ENCODE measurements at places on chromosomes 3 and 15.

- DNase-seq = no peak
Observed at GRCh38 chr3:85790445-85791030, 831.7 kb downstream of the CADM2 start.

DNA sequence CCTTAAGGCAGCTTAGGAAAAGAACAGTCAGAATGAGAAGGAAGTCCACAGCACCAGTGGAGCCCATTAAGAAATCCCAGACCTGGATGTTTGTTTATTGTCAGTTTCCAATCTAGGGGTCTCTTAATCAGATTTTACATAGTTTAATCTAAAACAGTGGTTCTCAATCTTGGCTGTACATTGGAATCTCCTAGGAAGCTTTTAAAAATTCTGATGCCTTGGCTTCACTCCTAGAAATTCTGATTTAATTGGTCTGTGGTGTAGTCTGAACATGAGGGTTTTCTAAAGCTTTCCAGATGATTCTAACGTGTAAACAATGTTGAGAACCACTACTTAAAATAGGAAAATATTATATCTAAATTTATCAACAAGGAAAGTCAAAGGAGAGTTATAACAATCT lies 56.6 kb upstream of the SPRED1 start:
- DNase-seq = no peak

- no peak for DNase-seq
Observed at GRCh38 chr3:179318876-179319275, 4.0 kb upstream of the ZNF639 start.

DNA sequence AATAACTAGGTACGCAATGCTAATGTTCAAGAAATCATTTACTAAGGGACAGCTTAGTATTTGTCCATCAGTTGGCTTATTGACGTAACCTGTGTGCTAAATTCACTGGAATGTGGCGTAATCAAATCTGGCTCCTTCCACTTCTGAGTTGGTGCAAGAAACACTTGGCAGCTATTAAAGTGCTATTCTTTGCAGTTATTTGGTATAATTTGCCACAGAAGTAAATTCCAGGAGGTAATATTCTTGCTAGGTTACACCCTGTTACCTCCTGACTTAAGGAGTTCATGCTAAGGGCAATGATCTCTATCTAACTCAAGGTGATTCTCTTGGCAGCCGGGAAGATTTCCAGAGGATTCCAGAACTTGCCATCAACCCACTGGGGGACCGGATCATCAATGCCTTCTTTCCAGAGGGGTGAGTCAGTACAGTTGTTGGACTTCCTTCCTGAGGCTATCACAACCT lies 25.5 kb downstream of the CHP1 start:
- DNase-seq = no peak

GRCh38 chr3:49025793-49026520 lies 3.2 kb downstream of the IMPDH2 start:
- no peak for DNase-seq

DNA sequence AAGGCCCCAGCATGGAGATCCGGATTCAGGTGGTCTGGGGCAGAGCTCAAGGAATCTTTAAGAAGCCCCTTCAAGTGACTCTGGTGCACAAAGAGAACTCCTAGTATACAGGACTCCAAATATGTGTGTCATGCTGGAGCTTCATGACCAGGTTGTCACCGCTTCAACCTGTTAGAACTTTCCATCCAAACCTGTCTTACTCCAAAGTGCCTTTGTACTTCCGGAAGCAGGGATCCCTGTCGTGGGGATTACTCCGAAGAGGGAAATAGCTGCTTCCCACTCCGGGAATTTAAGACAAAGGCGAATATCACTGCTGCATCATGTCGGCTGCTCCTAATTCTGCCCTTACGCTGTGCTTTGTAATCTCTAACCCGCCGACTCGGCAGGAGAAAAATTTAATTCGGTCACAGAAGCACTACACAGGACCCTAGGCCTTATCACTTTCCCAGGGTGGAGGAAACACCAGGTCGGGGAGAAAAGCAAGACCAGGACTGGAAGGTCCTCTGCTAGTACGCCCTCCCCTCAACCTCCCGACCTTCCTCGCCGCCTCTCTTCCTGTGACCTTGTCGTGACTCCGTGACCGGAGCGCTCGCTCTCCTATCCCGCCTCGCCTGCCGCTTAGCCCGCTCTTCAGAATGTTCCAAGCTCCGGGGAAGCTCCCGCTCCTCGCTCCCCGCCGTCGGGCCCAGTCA lies 730 bp downstream of the HIGD1A start:
- DNase-seq = no peak

DNA sequence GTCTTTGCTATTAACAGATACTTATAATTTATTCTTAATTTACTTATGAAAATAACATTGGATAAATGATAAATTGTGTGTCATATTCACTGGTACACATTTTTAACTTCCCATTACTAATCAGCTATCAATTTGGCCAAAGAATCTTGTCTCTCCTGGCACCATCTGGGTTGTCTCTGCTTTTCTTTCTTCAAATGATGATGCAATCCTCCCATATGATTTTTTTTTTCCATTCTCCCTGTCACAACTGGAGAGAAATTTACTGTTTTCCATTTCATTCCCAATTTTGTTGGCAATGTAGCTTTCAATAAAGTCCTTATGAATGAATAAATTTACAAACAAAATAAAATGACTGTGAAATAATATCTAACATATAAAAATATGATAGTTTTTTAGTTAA lies 743.7 kb upstream of the EPHA6 start:
- no peak for DNase-seq

- peak; percentile 92 for DNase-seq
Observed at GRCh38 chr15:32956006-32956405, 238.2 kb downstream of the GREM1 start.

DNA sequence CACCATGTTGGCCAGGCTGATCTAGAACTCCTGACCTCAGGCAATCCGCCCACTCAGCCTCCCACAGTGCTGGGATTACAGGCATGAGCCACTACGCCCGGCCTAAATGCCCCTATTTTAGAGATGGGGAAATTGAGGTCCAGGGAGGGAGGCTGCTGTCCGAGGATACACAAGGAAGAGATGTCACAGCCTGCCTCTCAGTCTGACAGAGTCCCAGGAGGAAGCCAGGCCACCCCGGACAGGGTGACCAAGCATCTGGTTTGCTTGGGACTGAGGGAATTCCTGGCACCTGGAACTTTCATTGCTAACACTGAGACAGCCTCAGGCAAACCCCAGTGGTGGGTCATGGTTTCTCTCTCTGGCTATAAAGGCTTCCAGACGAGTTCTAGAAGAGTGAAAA lies 30.6 kb upstream of the ADAMTS7 start:
- no peak for DNase-seq

DNA sequence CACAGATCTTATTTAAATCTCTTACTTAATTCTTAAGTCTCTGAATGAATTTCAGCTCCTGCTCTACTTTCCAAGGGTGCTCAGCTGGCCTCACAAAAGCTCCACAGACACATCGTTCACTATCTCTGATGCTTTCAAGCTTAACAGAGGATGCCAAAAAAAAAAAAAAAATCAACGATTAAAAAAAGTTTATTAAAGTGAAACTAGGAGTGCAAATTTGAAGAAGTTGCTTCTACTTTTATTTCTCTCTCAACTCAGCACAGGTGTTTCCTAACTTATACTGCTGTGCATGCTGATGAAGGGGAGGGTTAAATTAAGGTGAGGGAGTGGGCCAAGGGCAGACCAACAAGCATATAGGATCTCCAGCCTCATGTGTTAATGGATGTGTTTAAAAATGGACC lies 157.2 kb downstream of the TIGIT start:
- DNase-seq = no peak

DNA sequence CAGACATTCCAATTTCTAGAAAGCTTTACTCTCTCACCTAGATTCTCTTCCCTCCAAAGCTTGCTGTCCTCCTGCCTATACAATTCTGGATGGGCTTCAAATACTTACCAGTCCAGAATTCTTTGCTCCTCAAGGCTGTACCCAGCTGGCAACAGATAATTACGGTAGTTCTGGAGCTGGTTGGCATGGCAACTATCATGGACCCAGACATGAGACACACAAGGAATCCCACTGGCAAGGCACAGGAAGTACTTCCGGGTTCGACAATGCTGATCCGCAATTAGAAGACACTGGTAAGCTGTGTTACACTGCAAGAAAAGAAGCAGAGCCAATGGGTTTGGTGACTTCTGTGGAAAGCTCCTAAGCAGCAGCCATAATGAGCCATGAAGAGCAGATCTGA lies 37.9 kb downstream of the TUBGCP4 start:
- DNase-seq = no peak

- DNase-seq = no peak
Observed at GRCh38 chr3:100113723-100114412, 433 bp downstream of the FILIP1L start.

- DNase-seq = no peak
Observed at GRCh38 chr3:168625477-168625876, 529.8 kb upstream of the GOLIM4 start.

DNA sequence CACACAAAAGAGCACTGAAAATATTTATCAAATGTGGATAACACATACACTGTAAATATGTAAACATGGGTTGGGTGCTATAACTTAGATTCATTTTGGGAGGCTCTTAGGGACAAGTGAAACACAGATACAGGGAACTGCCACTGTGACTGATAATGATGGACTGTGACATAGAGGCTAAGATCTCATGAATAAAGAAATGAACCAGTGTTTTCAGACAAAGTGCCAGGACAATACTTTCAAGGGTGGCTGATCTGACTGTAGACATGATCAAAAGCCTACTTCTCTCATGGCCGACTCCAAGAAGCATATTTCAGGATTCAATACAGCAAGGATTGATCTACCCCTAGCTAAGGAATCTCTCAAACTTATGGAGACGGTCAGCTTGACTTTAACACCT lies 353.8 kb downstream of the FGF12 start:
- no peak for DNase-seq

- no peak for DNase-seq
Observed at GRCh38 chr3:114307832-114308231, 14.0 kb downstream of the TIGIT start.

GRCh38 chr3:18670759-18671158 lies 245.6 kb upstream of the SATB1 start:
- no peak for DNase-seq

- no peak for DNase-seq
Observed at GRCh38 chr3:73222126-73222525, 160.7 kb downstream of the EBLN2 start.

- DNase-seq = peak; percentile 33
Observed at GRCh38 chr3:183295211-183295610, 42.2 kb downstream of the B3GNT5 start.

DNA sequence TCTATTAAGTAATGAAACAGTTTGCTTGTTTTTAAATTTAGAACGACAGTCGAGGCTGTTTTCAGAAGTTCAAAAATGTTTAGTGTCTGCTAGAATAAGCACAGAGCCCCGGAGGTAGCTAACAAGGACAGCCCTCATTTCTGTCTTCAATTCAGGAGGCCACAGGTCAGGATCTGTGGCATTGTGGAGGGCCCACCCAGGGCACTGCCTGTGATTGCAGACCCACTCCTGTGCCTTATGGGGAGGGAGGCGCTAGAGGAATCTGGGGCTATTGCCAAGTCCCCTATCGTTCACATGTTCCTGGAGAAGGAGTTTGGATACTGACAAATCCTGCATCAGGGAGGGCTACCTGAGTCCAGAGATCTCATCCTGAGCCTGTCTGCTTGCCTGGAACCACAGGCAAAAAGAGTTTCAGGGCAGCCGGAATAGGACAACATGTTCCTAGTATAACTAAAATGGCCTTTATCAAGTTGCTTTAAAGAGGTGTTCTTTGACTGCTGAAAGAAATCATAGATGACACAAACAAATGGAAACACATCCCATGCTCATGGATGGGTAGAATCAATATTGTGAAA lies 141.5 kb upstream of the ROPN1 start:
- DNase-seq = no peak

Measured in fibroblast of skin of back (primary cell).